ENCODE measurements at places on chromosomes 11 and 22.
A peak's percentile ranks its signal among the peaks of the same experiment; 100 is the strongest.

DNA sequence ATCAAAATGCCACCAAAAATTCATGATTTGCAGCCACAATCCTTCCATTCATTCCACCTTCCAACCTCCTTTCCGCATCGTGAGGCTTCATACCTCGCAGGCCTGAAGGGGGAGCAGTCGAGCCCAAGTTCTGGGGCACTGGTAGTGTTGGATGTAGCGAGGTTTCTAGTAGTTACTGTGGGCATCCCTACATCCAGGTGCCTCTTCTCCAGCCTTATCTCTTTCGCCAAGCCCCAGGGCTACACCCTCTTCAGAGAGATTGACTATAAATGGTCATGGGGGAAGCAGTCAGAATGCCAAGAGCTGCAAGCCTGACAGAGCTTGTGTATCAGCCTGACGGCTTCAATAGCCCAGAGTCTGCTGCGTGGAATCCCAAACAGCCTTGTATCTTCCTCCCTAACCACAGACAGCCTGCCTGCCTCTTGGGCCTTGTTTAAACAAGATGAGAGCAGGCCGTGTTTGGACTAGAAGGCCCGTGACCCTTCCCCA is 28.9 kb downstream of the CLMP start:
- no peak for DNase-seq

GRCh38 chr11:93623920-93624319 is 37.6 kb upstream of the CEP295 start:
- no peak for DNase-seq

DNA sequence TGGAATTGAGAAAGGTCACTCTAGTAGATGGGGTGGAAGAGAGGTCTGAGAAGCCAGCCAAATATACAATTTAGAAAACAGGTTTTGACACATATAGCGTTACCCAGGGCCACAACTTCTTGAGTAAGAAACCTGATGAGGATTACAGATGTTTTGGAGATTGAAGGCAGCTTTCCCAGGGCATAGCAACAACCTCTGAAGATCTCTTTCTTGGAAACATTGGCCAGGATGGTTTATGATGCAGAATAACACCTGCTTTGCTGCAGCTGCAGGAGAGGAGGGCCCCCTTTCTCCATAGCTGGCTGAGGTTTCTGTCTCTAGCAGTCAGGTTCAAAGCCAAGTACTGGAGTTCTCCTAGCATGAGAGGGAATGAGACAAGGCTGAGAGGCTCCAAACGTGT is 75.1 kb upstream of the NUP50 start:
- no peak for DNase-seq

- no peak for DNase-seq
Observed at GRCh38 chr11:113991170-113991569, 16.3 kb downstream of the HTR3A start.

GRCh38 chr11:124078591-124078990 is 36.7 kb upstream of the VWA5A start:
- no peak for DNase-seq

DNA sequence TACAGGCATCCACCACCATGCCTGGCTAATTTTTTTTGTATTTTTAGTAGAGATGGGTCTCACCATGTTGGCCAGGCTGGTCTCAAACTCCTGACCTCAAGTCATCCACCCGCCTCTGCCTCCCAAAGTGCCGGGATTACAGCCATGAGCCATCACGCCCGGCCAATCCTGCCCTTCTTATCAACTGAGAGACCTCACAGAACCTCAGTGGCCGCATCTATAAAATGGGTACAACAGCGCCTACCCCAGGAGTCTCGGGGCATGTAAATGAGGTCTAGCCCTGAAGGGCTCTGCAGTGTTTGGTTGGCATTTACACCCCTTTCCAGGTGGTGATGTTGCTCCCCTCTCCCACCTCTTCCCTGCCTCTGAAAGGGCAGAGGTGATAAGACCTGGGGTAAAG is 11.7 kb downstream of the SYNGR1 start:
- no peak for DNase-seq

GRCh38 chr11:131037873-131038272 is 121.6 kb upstream of the SNX19 start:
- DNase-seq, result peak; percentile 47

- DNase-seq, result no peak
Observed at GRCh38 chr11:36452236-36452940, 57.7 kb downstream of the TRAF6 start.

- DNase-seq, result no peak
Observed at GRCh38 chr11:75565221-75565814, 3.3 kb downstream of the SERPINH1 start.

GRCh38 chr11:112761911-112762706 is 199.1 kb upstream of the NCAM1 start:
- DNase-seq, result no peak

GRCh38 chr11:18046116-18046777 is at the start of gene TPH1:
TPH1 (minus strand) TSS chr11:18046269; CDS start chr11:18040762, 5,507 bp downstream.
- DNase-seq, result peak; percentile 34

GRCh38 chr11:66568124-66568916 is at the start of gene CTSF:
CTSF (minus strand) TSS chr11:66568606; CDS start chr11:66568486, 120 bp downstream.
- peak; percentile 96 for DNase-seq

GRCh38 chr11:62399172-62399877 is 19.5 kb upstream of the SCGB1A1 start:
- no peak for DNase-seq

DNA sequence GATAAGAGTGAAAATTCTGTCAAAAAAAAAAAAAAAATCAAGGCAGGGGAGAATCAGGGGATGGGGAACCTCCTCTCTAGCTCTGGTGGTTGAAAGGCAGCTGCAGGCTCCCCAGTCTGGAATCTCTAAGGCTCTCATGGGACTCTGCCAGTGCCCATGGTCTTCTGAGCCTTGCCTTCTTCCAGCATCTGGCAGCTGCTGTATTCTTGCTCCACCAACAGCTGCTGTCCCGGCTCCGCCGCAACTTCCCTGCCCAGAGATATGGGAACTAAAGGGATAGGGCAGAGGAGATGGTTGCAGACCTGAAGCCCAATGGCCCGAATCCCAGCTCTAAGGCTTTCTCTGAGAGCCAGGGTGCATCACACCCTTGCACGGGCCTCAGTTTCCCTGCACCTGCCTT is 49.5 kb upstream of the PHF21B start:
- no peak for DNase-seq

DNA sequence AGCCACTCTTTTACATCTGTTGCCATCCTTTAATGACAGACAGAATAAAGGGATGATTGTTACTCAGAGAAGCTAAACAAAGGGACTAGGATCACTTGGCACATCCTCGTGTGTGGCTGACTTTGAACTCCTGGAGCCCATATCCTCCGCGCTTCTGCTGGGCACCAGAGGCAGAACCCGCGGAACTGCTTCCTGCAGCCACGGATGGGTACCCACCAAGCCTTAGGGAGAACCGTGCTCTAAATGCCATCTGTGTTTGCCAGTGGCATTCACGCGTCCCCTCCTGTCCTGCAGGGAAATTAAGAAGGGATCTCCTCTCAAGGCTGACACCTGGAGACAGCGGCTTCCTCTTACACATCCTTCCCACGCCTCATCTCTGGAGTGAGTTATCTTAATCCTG is 294.4 kb downstream of the NTM start:
- no peak for DNase-seq

- no peak for DNase-seq
Observed at GRCh38 chr22:31474743-31475142, 14.9 kb downstream of the EIF4ENIF1 start.

DNA sequence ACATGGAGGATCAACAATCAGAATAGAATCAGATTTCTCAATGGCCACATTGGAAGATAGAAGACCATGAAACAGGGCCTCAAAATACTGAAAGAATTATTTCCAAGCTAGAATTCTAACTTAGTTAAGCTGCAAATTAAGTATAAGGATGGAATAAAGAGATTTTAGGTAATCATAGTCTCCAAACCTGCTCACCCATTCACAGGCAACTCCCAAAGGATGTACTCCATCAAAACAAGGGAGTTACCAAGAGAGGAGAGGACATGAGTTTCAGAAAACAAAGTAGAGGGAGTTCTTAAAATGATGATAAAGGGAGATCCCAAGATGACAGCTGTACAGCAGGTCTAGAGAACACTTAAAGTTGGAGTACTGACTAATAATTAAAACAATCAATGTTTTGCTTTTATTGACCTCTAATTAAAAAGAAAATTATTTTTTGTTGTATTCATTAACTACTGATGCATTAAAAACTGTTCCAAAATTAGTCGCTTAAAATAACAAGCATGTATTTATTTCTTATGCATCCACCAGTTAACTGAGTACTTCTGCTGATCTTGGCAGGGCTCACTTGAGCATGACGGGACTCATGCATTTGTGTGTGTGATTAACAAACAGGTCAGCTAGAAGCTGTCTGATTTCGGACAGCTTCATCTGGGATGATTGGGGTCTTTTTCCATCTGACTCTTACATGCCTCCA is 95.6 kb downstream of the CD44 start:
- DNase-seq, result no peak

DNA sequence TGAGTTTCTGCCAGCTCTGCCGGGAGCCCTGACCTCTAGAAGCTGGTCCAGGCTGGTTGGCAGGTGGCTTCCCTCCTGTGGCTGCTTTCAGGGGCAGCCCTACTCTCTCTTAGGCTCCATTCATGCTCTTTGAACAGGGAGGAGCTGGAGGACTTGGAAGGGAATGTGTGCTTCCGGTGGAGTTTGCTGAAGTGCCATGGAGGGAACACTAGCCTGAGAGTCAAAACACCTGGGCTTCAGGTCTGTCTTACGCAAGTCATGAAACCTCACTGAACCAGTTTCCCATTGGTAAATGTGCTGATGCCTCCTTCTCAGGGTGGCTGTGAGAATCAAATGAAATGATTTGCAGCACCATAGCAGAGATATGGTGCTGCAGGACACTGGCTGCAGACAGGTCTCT is 224.5 kb downstream of the KIRREL3 start:
- no peak for DNase-seq

- DNase-seq, result peak; percentile 69
Observed at GRCh38 chr11:37040921-37041320, 442.9 kb upstream of the RAG2 start.

GRCh38 chr11:110491577-110492320 is 62.0 kb downstream of the FDX1 start:
- DNase-seq, result no peak

DNA sequence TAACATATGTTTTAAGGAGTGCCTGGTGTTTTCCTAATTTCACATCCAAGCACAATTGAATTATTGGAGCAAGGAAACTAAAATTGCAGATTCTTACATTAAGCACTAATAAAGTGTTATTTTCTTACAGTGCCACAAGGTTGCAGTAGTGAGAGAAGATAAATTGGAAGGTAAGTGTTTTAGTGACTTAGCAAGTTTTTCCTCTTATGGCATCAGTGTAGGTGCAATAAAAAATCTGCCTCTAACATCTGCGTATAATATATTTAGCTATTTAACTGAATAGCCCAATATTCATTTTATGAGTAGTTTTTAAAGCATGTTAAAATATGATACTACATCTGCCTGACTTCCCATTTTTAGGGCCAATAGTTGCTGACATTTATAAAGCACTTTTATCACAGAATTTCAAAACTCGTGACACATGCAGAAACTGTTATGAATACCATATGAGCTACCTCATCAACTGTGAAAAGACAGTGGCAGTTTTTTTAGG is 19.0 kb downstream of the POLD3 start:
- no peak for DNase-seq

DNA sequence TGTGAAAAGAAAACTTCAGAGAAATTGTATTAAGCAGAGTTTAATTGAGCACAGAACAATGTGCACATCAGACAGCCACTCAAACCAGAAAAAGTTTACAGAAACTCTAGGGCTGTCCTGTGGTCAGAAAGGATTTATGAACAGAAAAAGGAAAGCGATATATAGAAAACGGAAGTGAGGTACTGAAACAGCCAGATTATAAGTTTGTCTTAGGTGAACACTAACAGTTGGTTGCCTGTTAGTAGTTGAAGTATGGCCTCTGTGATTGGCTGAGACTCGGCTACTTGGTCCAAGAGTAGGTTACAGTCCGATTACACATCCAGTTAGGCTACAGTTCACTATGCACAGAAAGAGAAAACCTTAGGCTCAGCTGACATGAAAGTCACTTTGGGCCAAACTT is 1232.5 kb upstream of the RAG2 start:
- DNase-seq, result no peak

GRCh38 chr11:95123556-95123955 is 33.9 kb downstream of the ENDOD1 start:
- no peak for DNase-seq

GRCh38 chr11:124238512-124238911 is 2.4 kb upstream of the OR8G1 start:
- no peak for DNase-seq

- no peak for DNase-seq
Observed at GRCh38 chr11:124682443-124682842, 8.7 kb downstream of the SPA17 start.

- DNase-seq, result no peak
Observed at GRCh38 chr11:120248551-120249278, 8.8 kb downstream of the POU2F3 start.

DNA sequence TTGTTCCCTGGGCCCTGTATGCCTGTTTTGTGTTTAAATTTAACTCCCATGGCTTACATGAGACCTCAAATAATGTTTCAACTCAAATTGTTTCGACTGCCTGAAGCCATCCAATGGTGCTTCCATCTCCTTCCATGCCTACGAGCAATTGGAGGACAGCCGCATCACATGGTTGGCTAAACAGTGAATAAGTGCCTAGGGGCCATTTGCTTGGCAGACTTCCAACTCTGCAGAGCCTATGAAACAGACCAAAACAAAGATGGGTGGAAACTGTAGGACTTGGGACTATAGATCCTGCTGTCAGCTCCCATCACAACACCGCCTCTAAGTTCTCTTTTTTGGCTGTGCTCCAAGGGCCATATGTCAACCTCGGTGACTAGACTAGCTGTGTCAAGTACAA is 84.1 kb downstream of the PARVA start:
- no peak for DNase-seq

- peak; percentile 54 for DNase-seq
Observed at GRCh38 chr22:36461665-36462649, 19.5 kb downstream of the TXN2 start.

- no peak for DNase-seq
Observed at GRCh38 chr11:114077482-114078305, 18.2 kb downstream of the ZBTB16 start.

DNA sequence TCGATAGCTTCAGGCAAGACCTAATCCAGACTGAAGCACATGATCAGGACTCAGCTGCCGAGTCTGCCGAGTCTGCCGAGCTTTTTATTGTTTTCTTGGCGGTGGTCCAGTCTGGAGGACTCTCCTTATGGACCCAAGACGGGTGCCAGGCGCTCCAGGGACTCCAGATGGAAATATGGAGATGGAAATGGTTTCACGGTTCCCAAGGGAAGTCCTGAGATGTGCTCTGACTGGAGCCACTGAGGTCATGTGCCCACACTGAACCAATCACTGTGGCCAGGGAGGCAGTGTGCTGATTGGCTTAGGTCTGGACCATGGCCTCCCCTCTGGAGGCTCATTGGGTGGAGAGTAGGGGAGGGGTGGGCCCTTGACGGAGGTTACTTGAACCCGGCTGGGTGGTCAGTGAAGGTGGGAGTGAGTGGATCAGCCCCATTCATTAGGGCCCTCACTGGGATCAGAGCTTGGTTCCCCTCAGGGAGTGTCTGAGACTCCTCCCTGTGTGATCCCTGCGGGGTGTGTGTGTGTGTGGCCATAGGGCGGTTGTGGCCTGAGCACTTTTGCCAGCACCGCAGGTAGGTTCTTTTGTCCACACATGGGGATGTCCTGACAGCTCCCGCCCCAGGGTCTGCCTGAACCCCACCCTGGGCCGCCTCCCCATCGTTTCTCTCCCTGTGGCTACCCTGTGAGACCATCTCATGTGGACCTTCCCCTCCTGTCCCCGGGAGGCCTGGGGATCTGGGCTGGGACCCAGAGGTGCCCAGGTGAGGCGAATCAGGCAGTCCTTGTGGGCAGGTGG is 14.0 kb downstream of the RPS6KA4 start:
- DNase-seq, result no peak

GRCh38 chr11:113313601-113314000 is 782 bp upstream of the TTC12 start:
- no peak for DNase-seq

GRCh38 chr11:128400382-128401203 is 186.8 kb downstream of the ETS1 start:
- DNase-seq, result no peak

Measured in D341Med (cell line).